Left renal pelvis (tissue), 4 donors: ENCODE measurements at places on chromosomes 2 and 18. TPM values are rescaled to one million over a fixed set of nuclear protein-coding genes. Genes with fewer than 3 reads are reported as not detected.

GRCh38 chr2:12718711-12719399, 2.1 kb downstream of the TRIB2 start:
- no peak for DNase-seq

GRCh38 chr2:196696423-196697079, 57.0 kb downstream of the CCDC150 start:
- no peak for DNase-seq

GRCh38 chr2:55952415-55952814, 28.8 kb upstream of the EFEMP1 start:
- DNase-seq: no peak

DNA sequence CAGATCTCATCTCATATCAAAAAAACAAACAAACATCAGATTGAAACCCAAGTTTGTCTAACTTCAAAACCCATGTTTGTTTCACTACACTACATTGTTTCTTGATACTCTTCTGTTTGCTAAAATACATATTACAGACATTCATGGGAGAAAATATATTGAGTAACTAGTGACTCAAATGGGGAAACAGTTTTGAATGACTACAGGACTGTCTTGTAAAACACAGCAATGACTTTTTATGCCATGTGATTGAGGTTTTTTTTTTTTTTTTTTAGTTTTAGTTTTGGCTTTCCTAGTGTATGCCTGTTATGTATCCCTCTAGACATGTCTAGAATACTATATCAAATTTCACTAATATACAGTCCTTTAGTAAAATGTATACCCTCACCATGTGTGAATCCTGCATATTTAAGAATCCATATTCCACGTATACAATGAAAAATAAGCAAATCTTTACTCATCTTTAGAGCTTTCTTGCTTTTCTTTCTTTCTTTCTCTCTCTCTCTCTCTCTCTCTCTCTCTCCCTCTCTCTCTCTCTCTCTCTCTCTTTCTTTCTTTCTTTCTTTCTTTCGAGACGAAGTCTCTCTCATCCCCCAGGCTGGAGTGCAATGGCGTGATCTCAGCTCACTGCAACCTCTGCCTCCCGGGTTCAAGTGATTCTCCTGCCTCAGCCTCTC, 46.6 kb upstream of the SERTAD2 start:
- no peak for DNase-seq

DNA sequence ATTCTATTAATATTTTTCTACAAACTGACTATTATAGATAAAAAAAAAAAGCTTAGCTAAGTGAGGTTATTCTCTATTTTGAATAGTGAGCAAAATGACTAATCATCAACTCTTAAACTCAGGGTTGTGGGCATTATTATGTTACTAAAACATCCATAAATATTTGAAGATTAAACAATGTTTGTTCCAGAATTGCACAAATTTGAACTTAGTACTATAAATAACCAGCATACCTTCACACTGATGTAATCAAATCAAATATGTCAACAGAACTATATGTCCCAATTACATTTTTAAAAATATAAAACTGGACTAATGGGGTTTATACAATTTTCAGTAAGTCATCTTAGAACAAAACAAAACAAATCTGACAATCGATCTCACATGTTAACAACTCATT, 800.9 kb downstream of the LRP1B start:
- no peak for DNase-seq

DNA sequence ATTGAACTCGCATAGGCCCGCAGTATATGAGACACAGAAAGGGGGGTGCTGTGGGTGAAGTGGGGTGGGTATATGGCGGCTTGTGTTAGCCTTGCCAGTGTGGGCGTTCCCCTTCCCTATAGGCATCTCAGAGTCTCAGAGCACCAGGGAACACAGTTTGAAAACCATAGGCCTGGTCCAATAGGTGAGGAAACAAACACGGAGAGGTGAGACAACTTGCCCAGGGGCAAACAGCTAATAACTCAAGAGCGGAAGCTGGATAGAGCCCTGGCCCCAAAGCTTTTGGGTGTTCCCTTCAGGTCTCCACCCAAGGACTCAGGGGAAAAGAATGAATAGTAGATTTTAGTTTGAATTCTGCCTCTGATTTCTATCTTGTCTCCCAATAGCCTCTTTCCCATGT, 7.9 kb downstream of the LIPG start:
- DNase-seq: no peak

DNA sequence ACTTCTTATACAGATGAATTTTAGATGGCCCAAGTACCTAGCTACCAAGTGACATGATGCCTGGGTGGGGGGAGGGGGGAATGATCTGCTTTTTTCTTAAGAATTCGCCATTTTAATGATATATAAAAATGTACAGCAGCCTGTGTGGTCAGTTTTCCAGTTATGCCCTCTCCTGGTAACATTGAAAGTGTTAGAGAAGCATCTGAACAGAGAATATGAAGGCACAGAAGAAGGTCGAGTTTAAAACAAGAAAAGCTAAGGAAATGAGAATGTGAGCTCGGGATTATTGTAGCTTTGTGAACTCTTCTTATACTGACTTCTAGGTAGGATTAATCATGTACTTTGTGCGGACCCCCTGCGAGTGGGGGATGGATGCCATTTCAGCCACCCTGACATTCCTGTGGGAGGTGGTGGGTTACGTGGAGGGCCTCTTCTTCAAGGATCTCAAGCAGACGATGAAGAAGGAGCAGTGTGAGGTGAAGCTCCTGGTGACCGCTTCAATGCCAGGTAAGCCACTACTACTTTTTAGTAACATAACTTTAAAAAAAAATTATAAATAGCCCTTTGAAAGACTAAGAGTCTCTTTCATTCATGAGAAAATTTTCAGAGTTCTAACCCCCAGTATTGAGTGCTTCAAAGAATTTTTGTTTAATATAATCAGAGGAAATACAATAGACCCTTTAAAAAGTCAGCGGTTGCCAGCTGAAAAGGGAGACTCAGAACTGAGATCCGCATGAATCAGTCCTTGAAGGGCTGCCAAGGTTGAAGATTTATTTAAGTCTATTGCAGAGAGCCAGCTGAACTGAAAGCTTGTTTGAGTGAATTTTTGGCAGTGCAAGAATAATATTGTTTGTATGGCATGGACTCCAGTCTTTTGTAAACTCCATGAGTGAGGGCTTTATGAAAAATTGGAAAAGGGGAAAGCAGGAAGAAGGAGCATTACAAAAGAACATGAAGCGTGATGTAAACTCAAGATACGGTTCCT, 68.6 kb upstream of the RPE start:
- DNase-seq: no peak

DNA sequence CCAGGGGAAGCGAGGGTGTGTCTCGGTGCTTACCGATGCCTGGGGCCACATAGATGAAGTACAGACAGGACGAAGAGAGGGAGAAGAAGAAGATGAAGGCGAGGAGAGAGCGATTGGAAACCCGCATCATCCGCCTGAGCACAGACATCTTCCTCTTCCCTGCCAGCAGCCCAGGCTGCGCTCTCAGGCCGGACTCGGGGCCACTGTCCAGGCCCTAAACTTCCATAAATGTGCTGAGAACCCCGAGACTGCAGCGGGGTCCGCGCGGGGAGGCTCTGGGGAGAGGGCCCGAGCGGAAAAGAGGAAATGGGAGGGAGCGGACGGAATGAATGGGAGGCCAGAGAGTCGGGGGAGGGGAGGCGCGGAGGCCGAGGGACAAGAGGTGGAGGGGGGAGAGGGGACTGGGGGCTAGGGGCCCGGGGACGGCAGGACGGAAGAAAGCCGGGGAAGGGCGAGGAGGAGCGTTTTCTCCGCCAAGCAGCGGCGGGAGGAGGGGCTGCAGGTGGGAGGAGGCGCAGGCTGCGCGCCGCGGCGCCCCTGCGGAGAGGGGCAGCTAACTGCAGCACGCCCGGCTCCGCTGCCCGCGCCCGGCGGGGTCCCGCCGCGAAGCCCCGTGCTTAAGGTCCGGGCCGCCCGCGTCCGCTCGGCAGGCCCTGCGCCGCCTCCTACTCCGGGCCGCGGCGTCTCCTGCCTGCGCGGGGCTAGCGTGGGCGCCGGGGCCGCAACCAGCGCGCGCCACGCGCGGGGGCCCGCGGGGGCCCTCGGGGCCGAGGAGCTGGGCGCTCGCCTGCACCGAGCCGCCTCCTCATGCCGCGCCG, at the start of gene B4GALT6:
Gene B4GALT6 (minus strand): TSS at position 303 of the 818 bp plus-strand sequence. CDS start 155 bp downstream, at position 148.
- DNase-seq: peak; percentile 26

Gene TUBB8B
- polyA plus RNA-seq: 0.42 TPM

GRCh38 chr2:199315299-199316179, 142.2 kb downstream of the SATB2 start:
- no peak for DNase-seq

DNA sequence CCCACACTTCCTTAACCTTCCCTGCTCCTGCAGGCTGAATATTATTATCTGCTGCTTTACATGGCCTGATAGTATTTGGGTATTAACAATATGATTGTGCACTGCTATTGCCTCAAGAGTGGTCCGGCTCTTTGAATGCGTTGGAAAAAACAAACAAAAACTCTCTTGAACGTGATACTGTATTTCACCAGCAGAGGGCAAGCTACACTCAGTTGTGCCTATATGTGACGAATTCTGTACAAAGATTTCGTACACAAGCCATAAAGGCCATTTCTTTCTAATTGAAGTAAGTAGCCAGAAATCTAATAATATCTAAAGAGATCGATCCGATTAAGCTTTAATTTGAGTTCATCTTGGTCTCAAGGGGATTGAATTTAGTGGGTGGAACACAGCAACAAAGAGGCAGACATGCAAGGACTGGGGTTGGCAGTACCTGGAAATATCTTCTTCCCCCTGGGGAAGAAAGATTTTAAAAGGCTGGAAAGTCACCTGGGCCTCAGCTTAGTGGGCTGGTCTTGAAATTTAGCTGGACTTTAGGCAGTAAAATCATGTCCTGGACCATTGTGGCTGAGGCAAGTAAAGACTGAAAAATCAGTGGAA, 49.3 kb upstream of the RAB6D start:
- DNase-seq: no peak

Gene CD8A
- polyA plus RNA-seq: 0.21 TPM

DNA sequence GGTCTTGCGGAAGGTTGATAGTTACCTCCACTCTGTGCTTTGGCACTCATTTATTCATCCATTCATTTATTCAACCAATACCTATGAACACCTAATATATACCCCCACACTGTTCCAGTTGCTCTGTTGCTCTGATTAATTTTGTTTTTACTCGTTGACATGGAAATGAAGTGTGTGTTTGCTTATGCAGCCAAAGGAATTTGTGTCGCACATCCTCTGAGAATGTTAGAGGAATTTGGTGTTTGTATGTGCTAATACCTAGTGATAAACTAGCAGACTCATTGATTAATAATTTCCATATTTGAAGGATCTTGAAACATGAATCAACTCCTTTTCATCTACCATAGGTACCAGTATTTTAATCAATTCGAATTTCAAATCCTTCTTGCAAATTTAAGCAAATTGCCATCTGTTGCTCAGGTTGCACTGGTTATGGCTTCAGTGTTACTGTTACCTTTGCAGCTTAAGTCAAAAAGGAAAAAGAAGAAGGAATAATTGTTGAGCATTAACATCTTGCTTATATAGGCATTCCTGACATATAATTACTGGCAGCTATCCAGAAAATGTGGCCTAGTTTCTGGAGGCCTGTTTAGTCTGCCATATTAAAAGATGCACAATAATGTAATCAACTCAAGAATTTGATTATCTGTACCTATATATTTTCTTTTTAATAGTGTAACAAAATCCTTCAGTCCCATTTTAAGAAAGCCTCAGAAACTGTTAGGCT, 25.7 kb upstream of the CRIM1 start:
- DNase-seq: no peak

DNA sequence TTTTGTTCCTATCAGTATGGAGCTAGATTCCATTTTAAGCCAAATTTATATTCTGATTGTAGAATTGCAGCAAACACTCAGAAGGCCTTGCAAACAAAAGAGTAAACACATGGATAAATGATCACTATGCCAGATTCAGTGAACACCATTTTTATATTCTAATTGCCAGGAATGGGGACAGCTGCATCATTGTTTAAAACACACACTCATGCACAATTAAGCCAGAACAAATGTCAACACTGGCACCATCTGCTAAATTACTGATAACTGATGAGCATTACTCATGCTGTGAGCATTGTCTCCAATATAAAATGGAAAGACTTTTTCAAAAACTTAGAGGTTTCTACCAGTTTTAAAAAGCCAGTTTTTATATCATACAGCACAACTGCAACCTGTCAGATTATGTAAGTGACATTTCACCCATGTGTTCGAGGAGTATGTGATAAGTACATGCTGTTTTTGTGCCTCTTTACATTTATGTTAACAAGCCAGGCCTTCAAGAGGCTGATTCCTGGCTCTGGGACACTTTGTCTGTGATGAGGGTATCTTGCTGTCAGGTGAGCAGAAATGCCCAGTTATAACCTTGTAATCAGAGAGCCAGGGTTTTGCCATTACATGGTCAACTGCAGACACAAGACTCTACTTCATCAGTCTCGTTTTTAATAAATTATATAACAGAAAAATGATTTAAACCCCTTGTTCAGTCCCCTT, 4.4 kb upstream of the ST8SIA5 start:
- DNase-seq: no peak

GRCh38 chr2:195912079-195912478, 156.6 kb downstream of the DNAH7 start:
- DNase-seq: no peak

DNA sequence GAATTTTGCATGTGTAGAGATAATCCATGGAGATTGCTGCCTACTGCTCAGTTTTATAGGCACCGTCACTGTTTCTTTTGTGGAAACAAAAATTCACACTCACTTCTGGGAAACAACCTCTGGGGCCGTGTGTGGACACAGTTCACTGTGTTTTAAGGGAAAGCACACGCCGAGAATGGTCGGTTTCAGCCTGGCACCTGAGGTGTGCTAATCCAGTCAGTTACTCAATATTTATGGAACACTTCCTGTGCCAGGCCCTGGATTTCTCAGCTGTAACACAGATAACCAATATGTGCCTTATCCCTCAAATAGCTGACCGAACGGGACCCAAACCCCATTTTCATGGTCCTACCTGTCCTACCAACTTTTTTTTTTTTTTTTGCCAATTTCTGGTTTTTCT, 179.6 kb downstream of the MGAT5 start:
- no peak for DNase-seq

GRCh38 chr2:206824993-206825392, 59.6 kb downstream of the FASTKD2 start:
- no peak for DNase-seq
